Non-pigmented ciliary epithelial cell (primary cell): ENCODE measurements at places on chromosomes 2 and 18.
A peak's percentile ranks its signal among the peaks of the same experiment; 100 is the strongest.

- DNase-seq: no peak
Observed at GRCh38 chr2:112827604-112828185, 8.9 kb downstream of the IL1B start.

GRCh38 chr2:69383176-69383812 is 3.7 kb downstream of the GFPT1 start:
- no peak for DNase-seq

DNA sequence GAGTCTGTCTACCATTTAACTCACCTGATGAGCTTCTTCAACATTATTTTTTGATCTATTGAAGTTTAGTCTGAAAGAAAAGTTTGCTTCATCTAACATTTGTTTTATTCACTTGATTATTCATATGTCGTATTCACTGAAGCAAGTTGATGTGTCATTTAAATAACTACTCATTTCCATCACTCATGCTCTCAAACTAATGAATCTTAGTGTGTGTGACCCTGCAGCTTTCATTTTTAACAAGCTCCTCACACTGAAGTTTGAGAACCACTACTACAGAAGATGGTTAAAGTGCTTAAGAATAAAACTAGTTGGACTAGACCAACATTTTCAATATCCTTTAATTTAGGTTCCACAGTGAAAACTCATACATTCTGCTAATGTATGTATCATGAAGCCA is 1.8 kb upstream of the ABI2 start:
- DNase-seq: no peak

- no peak for DNase-seq
Observed at GRCh38 chr18:74303936-74304335, 11.7 kb upstream of the C18orf63 start.

GRCh38 chr2:230774348-230774951 is 61.8 kb downstream of the CAB39 start:
- no peak for DNase-seq

- peak; percentile 27 for DNase-seq
Observed at GRCh38 chr18:56575819-56576663, 62.4 kb downstream of the TXNL1 start.

DNA sequence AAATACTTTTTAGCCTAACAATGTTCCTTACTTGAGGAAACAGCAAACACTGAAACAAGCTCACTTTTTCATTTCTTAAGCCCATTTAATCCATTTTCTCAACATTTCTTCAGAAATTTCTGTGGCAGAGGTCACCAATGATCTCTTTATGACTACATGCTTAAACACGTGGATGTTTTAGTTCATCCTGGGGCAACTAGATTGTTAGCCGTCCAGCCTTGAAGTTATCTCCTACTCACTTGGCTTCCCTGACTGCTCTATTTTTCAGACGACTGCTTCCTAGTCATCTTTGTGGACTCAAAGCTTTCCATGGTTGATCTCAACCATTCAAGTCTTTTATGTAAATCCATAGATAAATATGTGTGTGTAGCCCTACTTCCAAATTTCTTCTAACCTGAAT is 24.1 kb downstream of the CD302 start:
- DNase-seq: no peak

DNA sequence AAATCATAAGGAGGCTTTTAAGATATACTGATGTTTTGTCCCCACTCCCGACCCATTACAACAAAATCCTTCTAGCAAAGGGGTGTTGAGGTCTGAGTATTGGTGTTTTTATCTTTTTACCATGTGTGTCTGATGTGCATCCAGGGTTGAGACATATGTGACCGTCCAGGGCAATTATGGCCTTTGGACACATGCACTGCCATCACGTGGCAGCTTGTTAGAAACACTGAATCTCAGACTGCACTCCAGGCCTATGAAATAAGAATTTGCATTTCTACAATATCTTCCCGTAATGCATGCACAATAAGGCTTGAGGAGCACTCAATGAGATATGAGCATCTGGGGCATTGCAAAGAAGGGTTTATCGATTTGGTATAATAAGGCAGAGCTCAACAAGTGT is 235.1 kb upstream of the ZNF804A start:
- DNase-seq: no peak
